ENCODE measurements at places on chromosomes 5 and 9.

GRCh38 chr9:88218726-88219125 lies 80.5 kb upstream of the SPATA31C2 start:
- DNase-seq, result no peak

GRCh38 chr9:35142037-35142436 lies 19.8 kb upstream of the UNC13B start:
- DNase-seq, result no peak

- DNase-seq, result no peak
Observed at GRCh38 chr9:83011611-83012010, 51.3 kb downstream of the RASEF start.

GRCh38 chr9:20599195-20599594 lies 23.1 kb downstream of the MLLT3 start:
- no peak for DNase-seq

DNA sequence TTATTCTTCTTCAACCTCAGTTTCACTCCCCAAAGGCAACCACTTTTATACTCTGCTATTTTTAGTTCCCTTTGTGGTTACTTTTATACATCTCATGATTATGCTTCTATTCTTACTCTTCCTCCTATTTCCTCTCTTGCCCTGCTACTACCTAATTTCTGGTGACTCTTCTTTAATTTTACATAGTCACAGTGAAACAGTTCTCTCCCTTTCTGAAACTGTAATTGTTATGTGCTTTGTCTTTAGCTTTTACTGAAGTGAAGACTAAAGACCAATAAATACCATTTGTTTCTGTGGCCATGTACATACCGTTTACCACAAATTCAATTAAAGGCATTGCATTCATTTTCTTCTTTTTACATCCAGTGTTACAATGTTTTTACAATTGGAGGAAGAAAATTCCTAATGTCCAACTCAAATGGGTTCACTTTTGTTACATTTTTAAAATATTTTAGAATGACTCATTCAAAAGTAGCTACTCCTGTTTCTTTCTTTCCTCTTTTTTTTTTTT lies 410.6 kb downstream of the PSAT1 start:
- DNase-seq, result no peak

DNA sequence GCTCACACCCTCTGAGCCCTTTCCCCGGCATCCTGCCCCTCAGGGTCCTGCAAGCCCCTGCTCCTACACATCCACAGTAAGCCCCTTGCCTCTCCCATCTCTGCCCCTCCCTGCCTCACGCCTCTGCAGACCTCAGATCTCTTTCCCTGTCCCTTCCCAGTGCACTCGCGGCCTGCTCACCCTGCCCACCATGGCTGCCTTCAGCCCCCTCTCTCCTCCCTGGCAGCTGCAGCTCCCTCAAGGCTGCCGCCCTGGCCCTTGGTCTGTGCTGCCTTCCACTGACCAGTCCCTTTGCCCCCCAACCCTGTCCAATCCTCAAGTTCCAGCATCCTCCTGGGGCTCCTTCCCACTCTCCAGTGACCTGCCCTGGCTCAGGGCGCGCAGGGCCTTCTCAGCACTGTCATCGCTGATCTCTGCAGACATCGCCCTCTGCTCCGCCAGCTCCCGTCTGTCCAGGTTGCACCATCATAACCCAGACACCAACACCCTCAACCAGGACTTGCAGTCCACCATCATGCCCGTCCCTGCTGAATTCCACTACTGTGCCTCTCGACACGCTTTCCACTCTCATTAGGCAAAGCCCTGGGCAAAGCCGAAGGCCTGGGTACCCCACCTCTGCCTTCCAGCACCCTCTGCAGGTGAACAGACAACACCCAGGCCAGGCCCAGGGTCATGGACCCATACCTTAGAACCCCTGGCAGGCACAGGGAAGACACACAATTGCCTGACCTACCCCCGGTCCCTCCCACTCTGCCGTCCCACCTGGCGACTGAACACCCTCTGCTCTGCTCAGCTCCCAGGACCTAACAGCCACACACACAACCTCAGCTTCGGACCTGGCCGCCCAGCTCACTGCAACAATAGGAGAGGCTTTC lies 97.8 kb upstream of the RUFY1 start:
- DNase-seq, result no peak

DNA sequence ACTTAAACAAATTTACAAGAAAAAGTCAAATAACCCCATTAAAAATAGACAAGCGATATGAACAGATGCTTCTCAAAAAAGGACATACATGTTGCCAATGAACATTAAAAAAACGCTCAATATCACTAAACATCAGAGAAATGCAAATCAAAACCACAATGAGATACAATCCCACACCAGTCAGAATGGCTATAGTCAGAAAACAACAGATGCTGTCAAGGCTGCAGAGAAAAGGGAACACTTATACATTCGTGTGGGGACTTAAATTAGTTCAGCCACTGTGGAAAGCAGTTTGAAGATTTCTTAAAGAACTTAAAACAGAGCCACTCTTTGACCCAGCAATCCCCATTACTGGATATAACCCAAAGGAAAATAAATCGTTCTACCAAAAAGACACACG lies 10.8 kb downstream of the OR13F1 start:
- no peak for DNase-seq

GRCh38 chr9:130438382-130438981 lies 6.3 kb upstream of the ASS1 start:
- no peak for DNase-seq

All from stimulated activated CD4-positive, alpha-beta T cell treated with anti-CD3 and anti-CD28 coated beads, TNF-alpha, amount 100 ng/mL, for 4 hours (primary cell).